ENCODE measurements at places on chromosomes 4 and X.

- no peak for DNase-seq
Measured at GRCh38 chrX:2159861-2160260, 340.9 kb downstream of the DHRSX start.

GRCh38 chrX:17706676-17707075, 30.6 kb upstream of the SCML1 start:
- DNase-seq, result peak; percentile 76

- no peak for DNase-seq
Measured at GRCh38 chr4:128831531-128832242, 22.2 kb downstream of the JADE1 start.

DNA sequence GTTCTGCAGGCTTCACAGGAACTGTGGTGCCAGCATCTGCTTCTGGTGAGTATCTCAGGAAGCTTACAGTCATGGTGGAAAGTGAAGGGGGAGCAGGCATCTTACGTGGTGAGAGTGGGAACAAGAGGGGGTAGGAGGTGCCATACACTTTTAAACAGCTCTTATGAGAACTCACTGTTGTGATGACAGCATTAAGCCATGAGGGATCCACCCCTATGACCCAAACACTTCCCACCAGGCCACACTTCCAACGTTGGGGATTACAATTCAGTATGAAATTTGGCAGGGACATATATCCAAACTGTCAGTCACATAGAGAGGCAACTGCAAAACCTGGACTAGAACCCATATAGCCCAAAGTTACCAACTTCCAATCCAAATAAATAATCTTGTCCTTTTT, 43.1 kb upstream of the ZCCHC12 start:
- DNase-seq, result no peak
